Large intestine (tissue), 12 donors: ENCODE measurements at places on chromosomes 13 and 19.

- no peak for DNase-seq
These were observed 201.3 kb downstream of the SLITRK6 start for GRCh38 chr13:85597790-85598500.

GRCh38 chr13:27300941-27301586, 30.4 kb downstream of the RASL11A start:
- no peak for DNase-seq

DNA sequence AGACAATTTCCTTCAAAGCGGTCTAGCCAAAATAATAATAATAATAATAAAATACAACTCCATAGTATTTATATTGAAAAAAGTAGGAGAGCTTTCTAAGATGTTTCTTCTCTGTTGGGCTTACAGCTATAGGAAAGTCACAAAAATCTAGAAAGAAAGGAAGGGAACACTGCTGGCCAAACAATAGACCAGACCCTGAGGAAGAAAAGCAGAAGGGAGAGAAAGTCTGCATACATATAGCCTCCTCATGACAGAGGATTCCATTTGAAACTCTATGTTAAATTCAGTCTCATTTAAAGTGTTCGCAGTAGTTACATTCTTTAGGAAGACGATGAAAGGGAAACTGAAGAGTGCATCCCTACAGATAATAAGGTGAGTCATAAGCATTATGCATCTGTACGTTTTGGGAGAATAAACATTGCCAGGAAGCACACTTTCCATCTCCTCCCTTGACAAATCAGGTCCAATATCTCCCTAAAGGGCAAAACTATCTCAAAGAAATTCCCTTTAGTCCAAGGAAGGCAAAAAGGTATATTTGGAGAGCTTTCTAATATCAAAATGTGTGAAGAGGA, 86.5 kb downstream of the PCDH9 start:
- no peak for DNase-seq

- DNase-seq: peak; percentile 25
These were observed 1.0 kb downstream of the KLF1 start for GRCh38 chr19:12885749-12886650.

- DNase-seq: no peak
These were observed 172.6 kb upstream of the ATXN8OS start for GRCh38 chr13:69935043-69935442.

DNA sequence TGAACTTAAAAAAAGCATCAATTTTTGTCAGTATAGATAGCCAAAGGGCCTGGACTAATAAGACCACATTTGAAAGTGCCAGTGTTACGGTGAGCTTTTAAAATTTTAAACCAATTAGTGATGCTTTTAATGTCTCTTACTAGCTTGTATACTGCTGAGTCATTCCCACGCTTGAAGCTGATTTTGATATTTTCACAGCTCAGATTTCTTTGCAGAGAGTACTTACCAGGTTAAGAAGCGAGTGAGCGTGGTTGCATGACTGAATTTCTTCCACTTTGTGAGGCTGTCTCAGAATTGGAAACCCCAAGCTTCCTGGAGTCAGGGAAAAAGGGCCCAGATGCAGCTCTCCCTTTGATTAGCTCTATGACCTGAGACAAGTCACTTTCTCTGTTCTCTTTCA, 74.5 kb upstream of the NBEA start:
- DNase-seq: no peak
